ENCODE measurements at places on chromosomes 3 and 15.

DNA sequence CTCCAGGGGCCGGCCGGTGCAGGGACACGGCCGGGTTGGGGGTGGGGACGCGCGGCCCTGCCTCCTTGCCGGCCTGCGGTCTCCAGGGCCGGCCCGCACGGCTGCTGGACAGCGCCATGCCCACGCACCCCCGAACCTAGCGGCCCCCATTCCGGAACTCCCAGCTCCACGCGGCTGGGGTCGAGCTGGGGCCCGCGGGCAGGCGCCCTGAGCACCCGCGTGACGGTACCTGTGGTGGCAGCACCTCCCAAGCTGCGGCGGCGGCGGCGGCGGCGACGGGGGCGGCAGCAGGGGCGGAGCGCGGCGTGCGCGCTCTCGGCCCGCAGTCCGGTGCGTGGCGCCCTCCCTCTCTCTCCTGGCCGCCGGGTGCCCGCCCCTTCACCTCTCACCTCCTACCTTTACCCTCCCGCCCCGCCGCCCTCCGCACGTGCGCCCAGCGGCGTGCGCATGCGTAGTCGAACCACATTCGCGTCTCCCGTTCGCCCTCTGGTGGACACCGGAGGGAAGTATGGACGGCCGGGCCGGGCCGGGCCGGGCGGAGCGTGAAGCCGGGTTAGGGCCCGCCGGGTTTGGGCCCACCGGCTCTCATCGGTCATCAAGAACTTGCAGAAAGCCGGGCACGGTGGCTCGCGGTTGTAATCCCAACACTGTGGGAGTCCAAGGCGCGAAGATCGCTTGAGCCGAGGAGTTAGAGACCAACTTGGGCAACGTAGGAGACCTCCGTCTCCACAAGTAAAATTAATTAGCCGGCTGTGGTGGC, at the start of gene SCAP:
TSS of gene SCAP (minus strand) at position 372 of the 760 bp plus-strand sequence. CDS start 32,948 bp downstream, outside the sequence.
- peak; percentile 99 for DNase-seq

GRCh38 chr3:150216041-150216811, 191.9 kb upstream of the TSC22D2 start:
- DNase-seq = no peak

- DNase-seq = no peak
These were observed 384.4 kb upstream of the C2CD4B start for GRCh38 chr15:62549345-62549970.

DNA sequence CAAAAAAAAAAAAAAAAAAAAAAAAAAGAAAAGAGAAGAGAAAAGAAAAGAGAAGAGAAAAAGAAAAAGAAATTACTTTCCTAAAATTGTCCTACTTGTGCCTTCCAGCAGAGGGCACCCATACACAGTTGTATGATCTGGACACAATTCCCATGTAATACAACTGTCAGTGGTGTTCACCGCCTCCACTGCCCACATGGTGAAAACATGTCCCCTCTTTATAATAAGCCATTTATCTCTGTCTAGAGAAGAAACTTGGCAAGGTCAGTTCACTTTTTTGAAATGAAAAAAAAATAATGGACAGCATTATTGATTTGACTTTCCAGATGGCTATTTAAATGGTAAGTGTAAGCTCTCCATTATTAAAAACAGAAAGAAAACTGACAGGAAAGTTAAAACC, 459.4 kb downstream of the GBE1 start:
- no peak for DNase-seq

DNA sequence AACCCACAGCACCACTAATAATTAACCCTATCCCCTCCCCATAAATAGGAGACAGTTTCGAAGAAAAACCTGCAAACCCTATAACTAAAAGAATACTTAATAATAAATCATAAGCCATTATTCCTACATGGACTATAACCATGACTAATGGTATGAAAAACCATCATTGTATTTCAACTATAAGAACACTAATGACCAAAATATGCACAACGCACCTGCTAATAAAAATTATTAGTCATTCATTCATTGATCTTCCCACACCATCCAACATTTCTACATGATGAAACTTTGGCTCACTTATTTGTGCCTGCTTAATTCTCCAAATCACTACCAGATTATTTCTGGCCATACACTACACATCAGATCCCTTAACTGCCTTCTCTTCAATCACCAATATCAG, 16.6 kb downstream of the AQP9 start:
- no peak for DNase-seq

DNA sequence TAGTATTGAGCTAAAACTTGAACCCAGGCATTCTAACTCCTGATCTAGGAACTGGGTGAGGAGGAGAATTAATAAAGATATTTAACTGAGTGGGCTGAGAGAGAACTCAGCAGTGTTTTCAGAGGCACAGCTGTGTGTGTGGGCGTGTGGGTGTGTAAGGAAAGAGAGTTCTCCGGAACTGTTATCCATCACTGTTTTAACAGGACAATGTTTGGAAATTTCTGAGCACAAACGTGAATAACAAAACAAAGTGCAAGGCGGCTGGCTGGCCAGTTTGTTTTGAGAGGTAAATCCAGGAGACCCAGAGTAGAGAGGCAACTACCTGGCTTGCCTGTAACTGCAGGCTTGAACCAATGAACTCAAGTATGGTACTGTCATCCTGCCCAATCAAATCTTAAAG, 5.0 kb upstream of the PTPN9 start:
- no peak for DNase-seq

- no peak for DNase-seq
These were observed 38.5 kb upstream of the MYH15 start for GRCh38 chr3:108548886-108549285.

DNA sequence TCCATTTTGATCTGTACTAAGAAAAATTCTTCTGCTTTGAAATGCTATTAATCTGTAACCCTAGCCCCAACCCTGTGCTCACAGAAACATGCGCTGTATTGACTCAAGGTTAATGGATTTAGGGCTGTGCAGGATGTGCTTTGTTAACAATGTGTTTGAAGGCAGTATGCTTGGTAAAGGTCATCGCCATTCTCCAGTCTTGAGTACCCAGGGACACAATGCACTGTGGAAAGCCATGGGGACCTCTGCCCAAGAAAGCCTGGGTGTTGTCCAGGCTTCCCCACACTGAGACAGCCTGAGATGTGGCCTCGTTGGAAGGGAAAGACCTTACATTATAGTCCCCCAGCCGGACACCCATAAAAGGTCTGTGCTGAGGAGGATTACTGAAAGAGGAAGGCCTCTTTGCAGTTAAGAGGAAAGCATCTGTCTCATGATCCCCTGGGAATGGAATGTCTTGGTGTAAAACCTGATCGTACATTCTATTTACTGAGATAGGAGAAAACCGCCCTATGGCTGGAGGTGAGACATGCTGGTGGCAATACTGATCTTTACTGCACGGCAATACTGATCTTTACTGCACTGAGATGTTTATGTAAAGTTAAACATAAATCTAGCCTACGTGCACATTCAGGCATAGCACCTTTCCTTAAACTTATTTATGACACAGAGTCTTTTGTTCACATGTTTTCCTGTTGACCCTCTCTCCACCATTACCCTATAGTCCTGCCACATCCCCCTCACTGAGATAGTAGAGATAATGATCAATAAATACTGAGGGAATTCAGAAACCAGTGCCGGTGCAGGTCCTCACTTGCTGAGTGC, 6.3 kb downstream of the PIGZ start:
- DNase-seq = no peak

DNA sequence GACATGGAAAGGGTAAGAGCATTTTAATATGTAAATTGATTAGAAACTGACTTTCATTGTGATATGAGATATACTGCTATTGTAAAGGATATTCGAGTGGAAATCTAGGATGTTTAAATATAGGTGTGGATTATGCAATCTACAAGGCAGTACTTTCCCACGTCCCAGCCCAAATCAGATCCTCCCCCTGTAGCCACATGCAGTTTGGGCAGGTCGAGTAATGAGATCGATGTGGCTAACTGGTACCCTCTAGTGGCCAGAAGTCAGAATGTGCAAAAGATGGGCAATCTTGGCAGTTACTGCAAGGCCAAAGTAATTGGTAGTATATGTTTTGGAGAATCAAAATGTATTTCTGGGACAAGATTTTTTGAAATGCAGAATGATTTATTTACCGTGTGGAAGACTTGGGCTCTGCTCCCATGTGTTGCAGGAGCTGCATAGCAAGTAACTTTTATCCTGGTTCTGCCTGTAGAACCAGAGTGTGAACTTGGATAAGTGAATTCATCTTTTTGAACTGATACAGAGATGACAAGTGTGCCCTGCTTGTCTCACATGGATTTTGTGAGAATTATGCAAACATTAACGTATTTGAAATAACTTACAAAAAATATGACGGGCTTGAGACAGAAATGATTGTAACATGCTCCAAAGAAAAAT, 94.5 kb upstream of the ADAMTSL3 start:
- DNase-seq = no peak

DNA sequence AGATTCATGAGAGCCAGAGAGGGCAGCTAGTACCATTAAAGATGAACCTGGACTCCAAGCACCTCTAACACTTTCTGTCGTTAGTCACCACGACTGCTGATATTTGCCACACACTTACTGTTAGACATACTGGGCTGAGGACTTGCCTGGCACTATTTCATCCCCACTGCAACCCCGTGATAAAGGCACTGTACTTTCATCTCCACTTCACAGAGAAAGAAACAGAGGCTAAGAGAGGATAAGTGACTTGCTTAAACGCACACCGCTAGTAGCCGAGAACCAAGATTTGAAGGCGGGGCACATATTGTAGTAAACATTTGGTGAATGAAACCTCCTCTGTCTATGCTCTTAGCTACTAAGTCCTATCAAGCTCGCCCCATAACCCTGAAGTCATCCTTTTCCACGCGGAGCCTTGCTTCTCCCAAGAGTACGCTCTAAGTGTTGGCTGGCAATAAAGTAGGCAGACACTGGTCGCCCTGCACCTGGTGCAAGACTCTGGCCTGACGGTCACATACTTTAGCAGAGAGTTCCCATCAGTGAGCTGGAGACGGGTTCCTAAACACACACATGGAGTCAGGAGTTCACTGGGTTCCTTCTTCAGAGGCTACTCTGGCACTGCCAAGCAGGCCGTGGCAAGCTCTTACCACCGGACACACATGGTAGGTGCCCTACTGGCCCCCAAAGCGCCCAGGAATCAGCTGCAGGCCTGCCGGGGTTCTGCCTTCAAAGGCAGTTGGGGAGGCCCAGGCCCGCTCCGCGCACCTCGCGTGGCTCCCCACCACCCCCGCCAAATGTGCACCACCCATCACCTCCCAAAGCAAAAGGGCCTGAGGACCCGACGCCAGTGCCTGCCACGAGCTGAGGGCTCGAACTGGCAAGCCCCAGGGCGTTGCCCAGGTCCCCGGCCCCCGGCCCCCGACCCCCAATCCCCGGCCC, 951 bp downstream of the POMGNT2 start:
- no peak for DNase-seq

- no peak for DNase-seq
These were observed 35.9 kb downstream of the SLC12A1 start for GRCh38 chr15:48242015-48242414.

DNA sequence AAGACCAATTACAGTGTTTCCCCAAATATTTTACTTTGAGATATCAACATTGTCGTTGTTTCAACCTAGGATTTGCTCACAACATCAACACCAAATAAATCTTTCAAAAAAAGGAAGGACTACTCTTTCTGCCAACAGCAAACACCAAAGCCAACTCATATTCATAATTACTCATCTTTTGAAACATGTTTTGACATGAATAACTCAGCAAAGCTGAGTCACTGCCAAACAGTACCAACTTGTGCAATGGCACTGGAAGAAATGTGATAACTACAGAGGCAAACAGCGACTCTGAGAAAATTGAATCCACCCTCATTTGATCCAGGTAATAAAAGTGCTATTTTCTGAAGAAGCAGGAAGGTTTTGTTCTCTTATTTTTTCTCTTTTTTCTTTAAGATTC, 67.2 kb downstream of the PEX5L start:
- no peak for DNase-seq

DNA sequence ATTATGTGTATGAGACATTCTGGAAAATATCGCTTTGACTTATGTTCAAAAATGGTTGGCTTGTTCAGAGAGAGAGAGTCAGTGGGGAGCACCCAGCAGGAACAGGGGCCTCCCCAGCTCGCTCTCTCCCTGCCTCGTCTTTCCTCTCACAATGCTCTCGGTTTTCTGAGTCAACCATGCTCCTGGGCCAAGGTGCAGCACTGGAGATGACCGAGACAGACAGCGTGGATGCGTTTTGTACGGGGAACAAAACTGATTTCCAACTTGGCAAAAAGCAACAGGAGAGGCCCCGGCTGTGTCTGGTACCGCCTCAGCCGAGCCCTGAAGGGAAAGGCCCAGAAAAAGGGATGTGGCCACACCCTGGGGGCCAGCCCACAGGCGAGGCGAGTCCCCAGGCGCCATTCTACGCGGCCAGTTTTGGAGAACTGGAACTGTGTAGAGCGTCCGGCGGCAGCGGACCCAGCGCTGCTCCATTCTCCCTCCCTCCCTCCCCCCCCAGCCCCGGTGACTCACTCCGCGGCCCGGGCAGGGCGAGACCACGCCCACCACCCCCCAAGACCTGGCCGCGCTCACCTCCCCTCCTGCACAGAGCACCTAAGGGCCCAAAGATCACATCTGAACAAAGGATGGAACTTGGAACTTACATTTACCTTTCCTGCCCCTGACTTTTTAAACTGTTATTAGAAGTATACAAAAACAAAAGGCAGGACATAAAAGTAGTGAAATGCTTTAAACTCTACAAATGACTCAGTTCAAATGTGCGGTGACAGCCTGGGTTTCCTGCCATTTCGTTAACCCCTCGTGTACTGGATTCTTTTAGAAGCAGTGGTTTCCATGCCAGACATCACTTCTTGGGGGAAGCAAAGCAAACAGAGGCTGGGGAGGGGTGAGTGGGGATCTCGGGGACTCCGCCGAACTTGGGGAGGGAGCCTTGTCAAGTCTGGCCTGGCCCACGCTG, 12.7 kb downstream of the ATP10A start:
- peak; percentile 72 for DNase-seq

DNA sequence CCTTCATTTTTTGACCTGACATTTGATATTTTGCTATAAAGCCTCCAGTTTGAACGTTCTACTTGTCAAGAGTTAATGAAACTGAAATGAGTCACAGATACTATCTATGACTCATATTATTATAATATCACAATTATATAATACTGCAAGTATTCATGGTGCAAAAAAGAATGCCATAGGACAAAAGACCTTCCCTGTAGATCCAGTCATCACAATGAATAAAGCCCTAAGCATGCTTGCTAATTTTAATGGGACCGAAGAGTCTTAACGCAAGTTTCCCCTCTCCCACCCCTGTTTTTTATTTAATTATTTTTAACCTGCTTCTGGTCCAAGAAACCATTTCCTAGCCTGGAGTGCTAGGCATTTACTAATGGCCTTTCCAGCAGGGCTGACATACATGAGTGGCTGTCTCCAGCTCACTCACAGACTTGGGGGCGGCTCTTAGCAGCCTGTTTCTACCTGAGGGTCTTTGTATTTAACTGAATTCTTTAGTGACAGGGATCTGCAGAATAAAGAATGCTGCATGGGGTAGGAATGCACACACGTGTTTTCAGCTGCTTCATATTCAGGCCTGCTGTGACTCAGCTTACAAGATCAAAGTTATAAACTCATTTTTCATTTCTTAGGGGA, 61.2 kb downstream of the THBS1 start:
- DNase-seq = no peak

GRCh38 chr3:43640681-43641080, 18.9 kb upstream of the ANO10 start:
- DNase-seq = no peak

Measured in activated naive CD4-positive, alpha-beta T cell treated with anti-CD3 and anti-CD28 coated beads, Interleukin-2, amount 50 U/mL, for 72 hours (primary cell).